ENCODE measurements at places on chromosomes 3 and 15. TPM values are rescaled to one million over a fixed set of nuclear protein-coding genes. Genes with fewer than 3 reads are reported as not detected.

DNA sequence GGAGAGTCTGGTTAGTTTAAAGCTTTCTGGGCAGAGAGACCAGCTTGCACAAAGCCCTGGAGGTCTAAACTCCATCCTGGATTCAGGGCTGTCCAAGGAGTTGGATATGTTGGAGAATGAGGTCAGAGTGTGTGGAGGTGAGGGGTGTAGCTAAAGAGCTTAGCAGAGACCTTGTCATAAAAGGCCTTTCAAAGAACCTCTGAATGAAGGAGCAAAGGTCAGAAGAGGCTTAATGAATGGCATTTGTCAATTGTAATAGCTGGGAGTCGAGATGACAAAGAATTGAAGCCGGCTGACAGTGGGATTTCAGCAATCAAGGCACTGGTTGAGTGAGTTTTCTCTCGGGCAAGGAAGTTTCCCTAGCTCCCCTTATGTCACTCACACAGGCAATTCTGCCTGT is 202.6 kb downstream of the PDCD6IP start:
- DNase-seq: no peak

DNA sequence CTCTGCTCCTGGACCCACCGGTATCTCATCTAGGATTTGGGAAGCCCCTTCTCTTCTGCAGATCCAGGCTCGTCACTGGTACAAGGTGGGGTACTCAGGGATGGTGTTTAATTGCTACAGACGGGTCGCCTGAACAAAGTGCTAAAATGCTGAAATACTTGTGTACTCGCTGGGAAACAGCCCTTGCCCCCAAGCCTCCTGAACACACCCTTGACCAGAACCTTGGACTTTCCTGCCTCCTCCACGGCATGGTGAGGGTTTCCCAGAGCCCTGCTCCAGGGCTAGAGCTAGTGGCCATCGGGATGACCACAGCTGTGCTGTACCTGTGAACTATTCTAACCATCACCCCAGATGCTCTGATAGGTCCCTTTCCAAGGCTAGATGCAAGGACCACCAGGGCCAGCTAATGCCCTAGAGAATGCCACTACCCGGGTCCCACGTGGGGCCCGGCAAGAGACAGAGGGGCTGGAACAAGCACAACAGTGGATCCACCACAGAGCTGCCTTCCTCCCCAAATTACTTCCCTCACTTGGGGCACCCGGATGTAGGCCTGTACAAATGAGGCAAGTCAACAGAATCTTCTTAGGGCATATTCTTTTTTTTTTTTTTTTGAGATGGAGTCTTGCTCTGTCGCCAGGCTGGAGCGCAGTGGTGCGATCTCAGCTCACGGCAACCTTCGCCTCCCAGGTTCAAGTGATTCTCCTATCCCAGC is 267.3 kb downstream of the FOXP1 start:
- DNase-seq: no peak

- DNase-seq: no peak
These were observed 43.9 kb upstream of the RYK start for GRCh38 chr3:134294302-134295280.

- no peak for DNase-seq
These were observed 279.2 kb downstream of the LSAMP start for GRCh38 chr3:116166121-116166520.

The ATP13A3 gene
- total RNA-seq: 98.5 TPM

The TMEM207 gene
- not detected for total RNA-seq

The HYAL1 gene
- 30.5 TPM for total RNA-seq

The OR5H6 gene
- not detected for total RNA-seq
